ENCODE measurements at places on chromosomes 2 and 18.

DNA sequence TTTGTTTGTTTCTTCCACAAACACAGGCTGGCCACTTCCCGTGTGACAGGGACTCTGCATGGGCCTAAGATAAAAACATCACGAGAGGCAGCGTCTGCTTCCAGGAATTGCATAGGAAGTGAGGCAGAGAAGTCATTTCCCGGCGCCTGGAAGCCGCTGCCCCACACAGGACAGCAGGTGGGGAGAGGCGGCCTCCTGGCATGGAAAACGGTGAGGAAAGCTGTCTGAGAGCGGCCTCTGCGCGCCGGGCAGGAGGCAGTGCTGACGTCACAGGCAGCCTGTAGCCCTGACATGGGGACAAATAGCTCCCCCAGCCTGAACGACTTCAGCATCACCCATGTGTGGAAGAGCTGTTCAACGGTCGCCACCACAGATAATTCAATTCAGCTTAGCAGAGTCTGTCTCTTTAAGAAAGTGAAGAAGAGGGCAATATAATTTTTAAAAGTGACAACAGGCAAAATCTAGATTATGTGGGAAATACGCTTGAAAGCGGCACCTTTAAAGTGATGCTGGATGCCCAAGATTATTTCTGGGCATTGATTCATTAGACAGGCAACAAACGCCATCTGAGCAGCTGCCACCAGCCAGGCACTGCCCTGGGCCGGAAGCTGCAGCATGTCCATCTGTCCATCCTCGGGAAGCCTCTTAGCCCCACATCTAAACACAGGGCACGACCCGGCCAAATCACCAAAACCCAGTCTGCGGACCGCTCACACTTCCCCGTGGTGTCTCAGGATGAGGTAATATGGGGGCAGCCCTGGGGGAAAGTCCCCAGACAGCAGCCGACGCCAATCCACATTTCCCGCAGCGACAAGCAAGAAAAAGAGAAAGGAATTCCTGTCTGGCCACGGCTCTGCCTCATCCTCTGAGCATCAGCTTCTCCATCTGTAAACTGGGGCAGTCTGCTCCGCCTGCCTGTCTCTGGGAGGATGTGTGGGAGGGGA lies 138.9 kb downstream of the PXDN start:
- DNase-seq = no peak

DNA sequence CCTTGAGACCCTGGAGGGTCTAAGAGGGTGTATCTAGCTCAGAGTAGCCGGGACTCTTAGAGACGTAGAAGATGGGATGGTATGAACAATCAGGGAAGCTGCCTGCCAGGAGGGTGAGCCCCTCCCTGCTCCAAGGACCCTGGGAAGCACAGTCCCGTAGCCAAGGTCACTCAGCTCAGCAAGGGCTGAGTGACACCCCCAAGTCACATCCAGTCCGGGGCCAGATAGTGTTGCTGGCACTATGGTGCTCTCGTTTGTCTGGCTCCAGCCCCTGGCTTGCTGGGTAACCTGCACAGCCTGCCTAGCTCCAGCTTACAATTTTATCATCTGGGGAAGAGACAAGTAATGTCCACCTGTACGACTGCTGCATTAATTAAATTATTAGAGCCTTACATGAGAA lies 22.3 kb downstream of the REEP1 start:
- DNase-seq = no peak

DNA sequence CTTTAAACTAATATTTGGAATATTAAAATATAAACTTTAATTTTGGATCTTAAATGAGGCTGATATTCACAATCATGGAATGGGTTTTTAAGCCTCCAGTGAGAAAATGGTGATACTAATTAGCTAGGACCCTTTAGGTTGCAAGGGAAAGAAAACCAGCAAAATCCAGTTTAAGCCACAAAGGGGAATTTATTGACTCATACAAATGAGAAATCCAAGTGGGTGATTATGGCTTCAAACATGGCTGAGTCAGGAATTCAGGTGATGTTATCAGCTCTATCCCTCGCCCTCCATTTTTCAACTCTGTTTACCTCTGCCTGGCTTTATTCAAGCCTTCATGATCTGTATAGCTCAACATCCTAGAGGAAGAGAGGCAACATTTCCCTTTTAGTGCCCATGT lies 75.3 kb upstream of the DLX2 start:
- no peak for DNase-seq

DNA sequence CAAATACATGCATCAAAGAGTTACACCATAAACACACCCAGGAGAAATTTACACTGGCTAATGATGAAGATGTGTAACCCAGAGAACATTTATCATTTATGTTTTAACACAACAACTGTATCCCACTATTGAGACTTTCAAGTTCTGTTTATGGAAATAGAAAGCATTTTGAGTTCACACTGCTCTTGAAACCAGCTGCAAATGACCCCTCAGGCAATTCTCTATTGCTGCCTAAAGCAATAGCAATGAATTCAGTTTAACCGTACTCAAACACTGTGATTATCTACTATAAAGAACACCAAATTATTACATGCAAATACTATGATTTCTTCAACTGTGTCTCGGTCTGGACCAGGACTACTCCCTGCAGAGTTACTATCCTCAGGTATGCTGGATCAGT lies 452.7 kb upstream of the NRXN1 start:
- DNase-seq = no peak

DNA sequence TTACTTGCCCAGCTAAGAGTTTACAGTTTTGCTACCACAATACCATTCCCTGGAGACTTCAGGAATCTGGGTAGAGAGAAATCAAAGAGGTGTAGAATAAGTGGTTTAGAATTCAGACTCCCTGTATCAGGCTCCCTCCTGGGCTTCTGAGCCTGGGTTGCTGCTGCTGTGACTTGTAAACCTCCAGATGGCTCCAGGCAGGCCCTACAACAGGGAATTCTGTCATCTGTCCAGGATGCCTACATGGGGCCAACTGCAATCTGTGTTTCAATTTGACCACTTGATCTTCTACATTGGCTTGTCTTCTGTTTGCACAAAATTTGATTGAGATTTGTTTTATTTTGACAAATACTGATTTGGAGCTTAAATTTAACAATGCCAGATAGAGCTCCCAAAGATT lies 183.9 kb downstream of the RAD51AP2 start:
- DNase-seq = no peak

- no peak for DNase-seq
Observed at GRCh38 chr2:19099181-19099580, 259.2 kb downstream of the OSR1 start.

DNA sequence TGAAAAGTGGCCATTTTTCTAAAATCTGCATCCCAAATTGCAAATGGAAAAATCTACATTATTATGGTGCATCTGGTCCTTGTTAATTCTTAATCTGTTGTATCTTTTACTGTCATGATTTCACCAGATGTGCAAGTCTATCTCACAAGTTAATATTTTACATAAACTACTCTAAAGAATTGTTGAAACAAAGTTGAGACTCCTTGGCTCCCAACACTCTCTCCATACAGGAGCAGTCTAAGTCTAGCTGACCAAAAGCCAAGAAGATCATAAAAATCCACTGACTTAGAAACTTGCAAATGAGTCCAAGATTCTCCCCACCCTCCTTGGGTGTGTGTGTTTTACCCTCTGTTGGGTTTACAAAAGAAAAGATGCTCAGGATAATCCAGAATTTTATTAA lies 85.1 kb downstream of the NCKAP5 start:
- no peak for DNase-seq

GRCh38 chr2:58449286-58450010 lies 208.3 kb upstream of the FANCL start:
- DNase-seq = no peak

DNA sequence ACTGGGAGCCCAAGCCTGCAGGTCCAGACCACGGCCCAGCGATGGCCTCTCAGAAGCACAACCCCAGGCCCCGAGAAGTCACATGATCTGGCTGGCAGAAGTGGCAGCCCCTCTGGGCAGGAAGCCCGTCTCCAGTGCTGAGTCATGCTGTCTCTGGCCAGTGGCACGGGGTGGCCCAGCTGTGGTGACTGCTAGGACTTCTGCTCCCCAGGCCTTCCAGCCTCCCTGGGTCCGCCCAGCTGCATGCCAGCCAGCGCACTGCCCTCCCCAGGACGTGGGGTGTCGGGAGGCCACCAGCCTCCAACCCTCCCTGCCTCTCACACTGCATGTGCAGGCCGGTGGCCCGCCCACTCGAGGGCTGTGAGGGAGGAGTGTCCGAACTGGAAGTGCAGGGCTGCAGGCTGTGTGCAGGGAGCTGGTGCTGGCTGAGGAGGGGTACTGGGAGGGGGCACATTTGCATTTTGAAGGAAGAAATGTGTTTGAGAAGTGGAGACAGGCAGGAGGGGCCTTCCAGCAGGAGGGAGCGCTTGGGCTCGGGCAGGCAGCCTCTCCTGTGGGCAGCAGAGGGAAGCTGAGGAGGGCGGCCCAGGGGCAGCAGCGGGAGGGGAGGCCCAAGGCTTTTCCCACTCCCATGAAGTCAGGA lies 17.0 kb upstream of the HPCAL1 start:
- no peak for DNase-seq

- no peak for DNase-seq
Observed at GRCh38 chr2:100222844-100223243, 80.5 kb upstream of the AFF3 start.

Measured in stimulated activated CD4-positive, alpha-beta T cell treated with anti-CD3 and anti-CD28 coated beads, TNF-alpha, amount 100 ng/mL, for 1 hour (primary cell).